ENCODE measurements at places on chromosomes 2 and 18.

DNA sequence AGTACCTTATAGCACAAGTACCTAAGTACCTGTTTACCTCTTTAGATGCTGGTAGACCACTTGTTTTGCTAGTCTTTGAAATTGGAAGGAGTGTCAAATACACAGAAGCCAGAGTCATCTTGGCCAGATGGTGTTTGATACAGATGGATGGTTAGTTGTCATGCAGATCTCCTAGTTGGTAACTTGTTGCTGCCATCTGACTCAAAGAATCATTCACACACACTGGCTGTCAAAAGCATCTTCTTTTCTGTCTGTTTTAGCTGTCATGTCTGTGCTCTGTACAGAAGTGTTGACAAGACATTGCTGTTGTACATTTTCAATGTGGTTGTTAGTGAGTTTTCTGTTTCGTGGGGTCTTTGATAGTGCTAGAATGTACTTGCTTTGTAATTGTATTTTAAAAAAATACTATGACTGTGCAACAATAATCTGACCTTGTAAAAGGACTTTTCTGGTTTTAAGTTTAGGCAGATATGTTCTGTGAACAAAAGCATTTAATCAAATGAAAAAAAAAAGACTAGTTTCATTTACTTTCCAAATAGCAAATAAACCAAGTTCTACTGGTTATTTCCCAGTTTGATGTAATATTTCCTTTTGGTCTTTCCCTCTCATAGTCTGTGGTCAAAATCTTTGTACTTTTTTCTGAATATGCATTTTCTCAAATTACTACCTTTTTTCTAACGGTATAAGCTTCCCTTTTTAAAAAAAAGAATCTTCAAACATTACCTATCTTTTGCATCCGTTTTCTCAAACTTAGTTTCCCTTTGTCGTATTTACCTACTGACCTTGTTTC is 39.9 kb downstream of the TANK start:
- no peak for DNase-seq

GRCh38 chr2:150426724-150427123 is 60.7 kb downstream of the RND3 start:
- no peak for DNase-seq

- DNase-seq, result no peak
These were observed 8.7 kb upstream of the AGFG1 start for GRCh38 chr2:227462972-227463931.

DNA sequence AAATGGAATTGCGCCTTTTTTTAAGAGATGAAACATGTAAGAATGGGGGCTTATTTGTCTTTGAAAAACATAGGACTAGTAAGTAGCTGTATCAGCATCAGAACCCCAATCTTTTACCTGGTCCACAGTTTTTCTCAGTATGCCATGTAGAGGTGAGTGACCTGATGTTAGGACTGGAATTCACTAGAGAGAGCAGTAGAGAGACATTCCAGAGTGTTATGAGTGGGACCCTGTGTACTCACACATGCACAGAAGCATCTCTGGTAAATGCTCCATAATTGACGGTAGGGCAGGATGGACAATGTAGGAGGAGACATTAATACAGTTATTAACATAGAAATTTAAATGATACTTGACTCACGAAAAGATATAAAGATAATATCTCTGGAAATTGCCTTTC is 1.4 kb upstream of the GALNT13 start:
- no peak for DNase-seq

GRCh38 chr18:33330711-33331110 is 109.8 kb downstream of the CCDC178 start:
- DNase-seq, result no peak

DNA sequence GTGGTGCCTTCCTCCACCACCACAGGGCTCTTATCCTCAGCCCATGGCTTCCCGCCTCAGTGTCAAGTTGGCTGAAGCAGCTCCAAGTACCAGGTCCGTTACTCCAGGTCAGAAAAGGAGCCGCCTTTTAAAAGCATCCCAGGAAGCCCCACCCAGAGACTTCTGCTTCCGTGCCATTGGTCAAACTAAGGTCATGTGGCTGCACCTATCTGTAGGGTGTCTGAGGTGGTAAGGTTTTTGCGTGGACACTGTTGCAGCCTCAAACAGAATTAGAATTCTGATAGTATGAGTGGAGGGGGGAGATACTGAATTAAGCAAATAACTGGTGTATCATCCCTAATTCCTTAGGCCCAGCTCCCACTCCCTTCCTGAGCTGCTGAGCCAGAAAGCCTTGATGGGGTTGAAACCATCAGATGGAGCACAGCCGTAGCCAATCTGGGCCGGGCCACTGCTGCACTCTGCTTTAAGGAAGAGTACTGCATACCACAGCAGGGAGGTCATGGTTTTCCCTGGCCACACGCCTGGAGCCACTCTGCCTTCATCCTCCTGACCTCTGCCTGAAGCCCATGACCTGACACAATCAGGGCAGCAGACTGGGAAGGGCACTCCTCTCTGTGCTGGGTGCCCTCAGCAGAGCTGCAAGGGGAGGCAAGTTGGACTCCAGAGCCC is 8.4 kb downstream of the TMEM247 start:
- DNase-seq, result no peak

DNA sequence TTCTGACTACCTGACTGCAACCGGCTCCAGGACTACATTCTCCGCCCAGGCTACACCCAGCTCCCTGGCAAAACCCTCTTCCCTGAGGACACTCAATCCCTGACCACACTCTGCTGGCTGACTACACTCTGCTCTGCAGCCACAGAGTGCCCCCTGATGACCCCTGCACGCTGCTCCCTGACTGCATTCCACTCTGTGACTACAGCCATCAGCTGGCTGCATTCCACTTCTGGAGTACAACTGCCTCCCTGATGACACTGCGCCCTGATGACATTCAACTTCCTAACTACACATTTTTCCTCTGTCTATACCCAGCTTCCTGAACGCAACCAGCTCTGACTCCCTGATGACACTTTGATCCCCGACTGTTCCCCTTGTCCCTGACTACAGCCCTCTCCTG is 71.3 kb upstream of the NRXN1 start:
- no peak for DNase-seq

- no peak for DNase-seq
These were observed 283.3 kb upstream of the VWC2L start for GRCh38 chr2:214127571-214127970.

- DNase-seq, result no peak
These were observed 377.6 kb downstream of the RND3 start for GRCh38 chr2:150109912-150110311.

DNA sequence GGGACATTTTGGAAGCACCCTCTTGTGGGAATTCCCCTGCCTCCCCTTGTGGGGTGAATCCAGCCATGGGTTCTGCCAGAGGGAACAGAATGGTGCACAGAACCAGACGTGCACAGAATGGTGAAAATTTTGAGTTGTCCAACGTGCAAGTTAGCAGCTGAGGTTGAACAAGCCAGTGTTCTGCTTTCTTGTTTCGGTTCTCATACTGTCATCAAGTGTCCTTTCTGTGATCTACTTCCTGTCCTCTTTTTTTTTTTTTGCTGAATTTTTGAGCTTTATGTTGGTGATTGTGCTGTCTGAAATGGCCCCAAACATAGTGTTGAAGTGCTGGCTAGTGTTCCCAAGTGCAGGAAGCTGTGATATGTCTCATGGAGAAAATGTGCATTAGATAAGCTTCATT is 21.5 kb upstream of the REEP1 start:
- no peak for DNase-seq

GRCh38 chr18:51196811-51197660 is 445 bp downstream of the MEX3C start:
- DNase-seq, result no peak

GRCh38 chr18:59282341-59282740 is 9.1 kb upstream of the RAX start:
- no peak for DNase-seq

DNA sequence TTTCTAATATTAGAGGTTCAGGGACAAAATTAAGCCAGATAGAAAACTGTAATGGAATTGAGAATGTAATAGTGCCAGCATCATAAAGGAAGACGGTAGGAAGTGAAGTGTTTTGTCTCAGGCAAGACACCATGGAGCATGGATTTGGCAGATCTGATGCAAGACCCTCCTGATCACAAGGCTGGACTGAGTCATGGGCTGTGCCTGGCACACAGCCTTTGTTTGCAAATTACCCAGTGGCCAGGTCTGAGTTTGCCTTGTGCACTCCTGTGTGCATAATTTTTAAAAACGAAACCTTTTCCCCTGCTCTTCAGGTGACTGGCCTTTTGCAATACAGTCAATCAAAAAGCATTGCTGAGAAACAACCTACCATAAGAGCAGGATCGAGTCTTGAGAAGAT is 2.0 kb upstream of the UPP2 start:
- DNase-seq, result no peak

GRCh38 chr2:25651066-25651465 is 22.3 kb downstream of the DTNB start:
- DNase-seq, result no peak

DNA sequence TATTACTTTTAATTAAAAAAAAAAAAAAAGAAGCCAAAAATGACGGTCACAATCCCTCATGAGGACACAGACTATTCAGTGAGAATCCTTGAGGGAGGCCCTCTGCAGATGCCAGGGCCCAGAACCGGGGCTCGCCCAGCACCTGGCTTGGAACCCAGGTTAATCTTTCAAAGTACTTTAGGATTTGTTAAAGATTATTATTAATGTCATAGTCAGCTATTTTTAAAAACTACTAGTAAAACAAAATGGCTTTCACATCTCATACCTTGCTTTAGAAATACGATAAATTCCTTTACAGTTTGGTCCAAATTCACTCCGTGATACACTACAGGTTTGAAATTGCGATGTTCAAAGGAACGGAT is 27.1 kb downstream of the C2orf76 start:
- no peak for DNase-seq

DNA sequence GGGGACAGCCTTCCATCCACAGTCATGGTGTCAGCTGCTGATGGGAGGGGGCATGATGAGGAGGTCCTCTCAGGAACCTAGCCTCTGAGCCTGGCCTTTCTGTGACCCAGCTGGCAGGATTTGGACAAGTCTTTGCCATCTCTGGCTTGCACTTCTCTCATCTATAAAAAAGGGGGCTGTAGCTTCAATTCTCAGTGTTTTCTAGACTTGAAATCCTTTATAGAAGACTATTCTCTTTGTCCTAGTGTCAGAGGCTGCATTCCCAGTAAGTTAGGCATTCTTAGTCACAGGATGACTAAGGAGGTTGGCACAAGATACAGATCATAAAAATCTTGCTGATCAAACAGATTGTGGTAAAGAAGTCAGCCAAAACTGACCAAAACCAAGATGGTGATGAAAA is 958.5 kb downstream of the CNTNAP5 start:
- DNase-seq, result no peak

DNA sequence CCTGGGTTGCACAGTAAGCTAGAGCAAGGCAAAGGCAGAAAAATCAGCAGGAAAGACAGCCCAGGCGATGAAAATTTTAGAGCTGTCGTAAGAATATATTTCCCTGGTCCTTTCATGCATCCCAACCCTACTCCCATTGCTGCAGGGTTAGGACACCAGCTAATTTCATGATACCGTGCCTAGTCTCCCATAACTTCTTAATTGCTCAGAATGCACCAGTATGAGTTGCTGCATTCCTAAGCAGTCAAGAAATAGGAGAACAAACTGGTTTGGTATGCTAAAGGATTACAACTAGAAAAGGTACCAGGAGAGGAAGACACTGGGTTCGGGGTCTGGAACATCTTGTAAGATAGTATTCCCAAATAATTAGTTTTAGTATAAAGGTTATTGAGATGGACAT is 269.4 kb upstream of the NRXN1 start:
- DNase-seq, result no peak

DNA sequence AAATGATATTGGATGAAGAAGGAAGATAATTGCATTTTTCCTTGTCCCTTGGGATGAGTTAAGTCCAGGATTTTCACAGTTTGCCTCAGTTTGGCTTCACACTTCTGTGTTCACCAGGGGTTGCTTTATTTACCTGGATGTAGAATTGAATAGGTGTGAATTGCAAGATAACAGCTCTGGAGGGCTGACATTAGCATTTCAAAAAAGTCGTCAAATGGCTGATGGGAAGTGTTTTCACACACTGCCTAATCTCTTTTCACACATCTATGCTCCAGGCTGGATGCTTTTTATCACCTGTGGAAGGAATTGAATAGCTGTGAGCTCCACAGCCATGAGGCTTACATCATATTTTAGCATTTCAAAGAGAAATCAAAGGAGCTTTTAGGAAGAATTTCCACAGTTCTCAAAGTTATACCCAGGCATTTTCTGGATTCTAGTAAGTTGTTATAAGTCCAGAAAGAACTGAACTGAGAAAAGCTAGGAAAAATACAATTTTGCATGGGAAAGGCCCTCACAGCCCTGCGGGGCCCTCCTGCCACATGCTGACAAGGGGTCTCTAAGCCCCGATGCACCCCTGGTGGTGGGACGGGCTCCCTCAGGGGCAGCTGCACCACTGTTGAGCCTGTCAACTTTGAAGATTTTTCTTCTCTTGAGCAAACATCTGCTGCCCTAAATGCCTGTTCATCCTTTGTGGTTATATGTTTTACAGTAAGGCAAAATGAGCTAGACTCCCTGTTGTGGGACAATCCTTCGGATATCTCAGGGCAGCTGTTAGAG is 43.9 kb downstream of the TEX51 start:
- no peak for DNase-seq

DNA sequence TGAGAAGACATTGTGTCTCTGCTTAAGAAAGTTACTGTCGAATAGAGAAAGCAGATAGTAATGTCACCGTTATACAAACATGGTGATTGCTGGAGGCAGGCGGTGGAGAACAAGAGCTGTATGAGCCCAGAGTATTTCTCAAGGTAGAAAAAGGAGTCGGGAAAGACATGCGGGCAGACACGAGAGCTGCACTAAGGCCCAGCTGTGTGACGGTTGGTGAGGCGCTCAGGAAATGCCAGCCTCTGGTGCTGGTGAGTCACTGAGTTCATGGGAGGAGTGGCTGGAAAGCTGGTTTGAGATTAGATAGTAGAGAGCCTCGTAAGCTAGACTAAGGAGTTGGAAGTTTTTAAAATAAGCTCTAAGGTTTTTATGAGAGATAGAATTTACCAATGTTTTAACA is 390.9 kb upstream of the TRIB2 start:
- no peak for DNase-seq

GRCh38 chr2:148253685-148254084 is 232.8 kb downstream of the MBD5 start:
- no peak for DNase-seq

- DNase-seq, result no peak
These were observed 7.8 kb downstream of the MTHFD2 start for GRCh38 chr2:74206180-74206688.

DNA sequence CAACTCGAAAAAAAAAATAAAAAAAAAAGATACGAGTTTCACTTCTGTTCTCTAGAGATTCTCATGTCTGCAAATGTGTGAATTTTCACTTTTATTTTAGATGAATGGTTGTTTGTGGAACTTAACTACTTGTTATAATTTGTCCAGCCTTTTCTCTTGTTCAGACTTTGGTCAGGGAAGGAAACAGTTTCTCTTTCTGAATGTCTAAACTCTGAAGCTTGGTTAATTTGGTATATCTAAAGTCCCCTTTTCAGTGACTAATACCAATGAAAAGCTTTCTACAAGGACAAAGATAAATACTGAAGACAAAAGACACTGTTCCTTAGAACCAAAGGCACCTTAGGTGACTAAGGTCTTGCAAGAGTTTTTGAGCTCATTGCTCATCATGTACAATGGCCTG is 144.4 kb upstream of the PIEZO2 start:
- DNase-seq, result no peak

Measured in effector memory CD4-positive, alpha-beta T cell (primary cell).